ENCODE measurements at places on chromosomes 3 and 15.

- no peak for DNase-seq
These were observed 18.2 kb downstream of the ZNF592 start for GRCh38 chr15:84766461-84767035.

GRCh38 chr3:102006812-102007485 is 157.6 kb downstream of the NFKBIZ start:
- no peak for DNase-seq

DNA sequence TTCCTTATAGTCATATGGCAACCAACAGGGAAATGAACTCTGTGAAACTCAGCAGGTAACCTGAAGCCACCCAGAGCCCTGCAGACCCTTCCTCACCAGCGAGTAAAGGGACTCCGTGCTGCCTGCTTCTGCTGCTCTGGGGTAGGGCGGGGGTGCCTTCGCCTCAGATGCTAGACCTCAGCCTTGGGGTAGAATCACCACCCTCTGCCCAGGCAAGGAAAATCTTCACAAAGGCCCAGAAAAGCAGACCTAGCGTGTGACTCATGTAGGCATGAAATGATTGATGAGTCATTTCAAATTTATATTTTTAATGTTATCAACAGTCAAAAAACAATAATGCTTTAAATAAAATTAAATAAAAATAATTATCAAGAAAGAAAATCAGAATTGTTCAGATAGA is 6.6 kb downstream of the STIMATE start:
- DNase-seq = peak; percentile 37

DNA sequence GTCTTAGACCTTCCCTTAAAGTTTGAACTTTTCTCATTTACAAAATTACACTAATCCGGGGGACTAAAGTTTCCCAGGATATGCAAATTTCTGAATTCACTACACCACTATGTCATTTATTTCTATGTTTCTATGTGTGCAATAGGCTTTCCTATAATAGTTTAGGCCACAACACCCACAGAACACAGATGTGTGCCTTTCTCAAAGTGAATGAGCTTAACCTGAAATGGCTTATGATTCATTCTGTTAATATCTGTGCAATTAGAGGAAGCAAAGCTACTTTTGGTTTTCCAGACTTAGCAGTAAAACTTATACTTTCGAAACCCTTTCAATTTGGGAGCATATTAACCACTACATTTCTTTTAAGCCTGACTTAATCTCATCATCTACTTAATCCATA is 748.1 kb downstream of the GBE1 start:
- no peak for DNase-seq

- no peak for DNase-seq
These were observed 457.5 kb upstream of the ALCAM start for GRCh38 chr3:104909198-104909597.

- DNase-seq = no peak
These were observed 19.8 kb upstream of the PIGZ start for GRCh38 chr3:196988241-196989029.

GRCh38 chr3:141544697-141545096 is 57.9 kb downstream of the RASA2 start:
- DNase-seq = no peak

GRCh38 chr3:117692416-117692995 is 982.9 kb downstream of the TUSC7 start:
- DNase-seq = no peak

GRCh38 chr3:46097691-46098241 is 70.5 kb upstream of the XCR1 start:
- no peak for DNase-seq
